Stimulated activated CD4-positive, alpha-beta T cell treated with anti-CD3 and anti-CD28 coated beads, Interleukin-4, amount 100 ng/mL, for 4 hours (primary cell): ENCODE measurements at places on chromosomes 7 and 10.

DNA sequence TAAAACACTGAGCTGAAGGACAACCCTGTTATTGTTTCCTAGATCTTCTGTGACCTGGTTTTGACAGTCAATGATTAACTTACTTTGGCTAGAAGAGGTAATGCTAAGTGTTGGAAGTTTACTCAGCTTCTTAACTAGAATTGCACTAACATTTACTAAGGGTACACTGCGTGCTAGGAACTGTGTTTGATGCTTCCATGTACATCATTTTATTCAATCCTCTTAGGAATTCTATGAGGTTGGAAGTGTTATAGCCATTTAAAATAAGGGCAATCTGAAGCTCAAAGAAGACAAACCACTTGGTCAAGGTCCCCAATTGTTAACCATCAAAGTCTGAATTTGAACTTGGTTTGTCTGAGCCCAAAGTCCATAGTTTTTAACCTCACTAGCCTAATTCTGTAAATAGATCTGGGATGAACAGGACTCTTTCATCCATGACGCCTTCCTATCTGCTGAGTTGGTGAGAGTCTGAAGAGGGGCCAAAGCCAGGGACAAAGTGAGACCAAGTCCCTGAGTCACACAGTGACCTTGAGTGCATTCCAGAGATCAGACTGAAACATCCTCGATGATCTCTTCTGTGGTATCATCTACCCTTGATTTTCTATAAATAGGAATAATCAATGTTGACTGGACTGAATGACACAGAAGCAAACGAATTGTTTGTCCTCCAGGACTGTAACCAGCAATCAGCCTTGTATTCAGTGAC is 29.2 kb upstream of the ZNRF2 start:
- DNase-seq, result no peak

DNA sequence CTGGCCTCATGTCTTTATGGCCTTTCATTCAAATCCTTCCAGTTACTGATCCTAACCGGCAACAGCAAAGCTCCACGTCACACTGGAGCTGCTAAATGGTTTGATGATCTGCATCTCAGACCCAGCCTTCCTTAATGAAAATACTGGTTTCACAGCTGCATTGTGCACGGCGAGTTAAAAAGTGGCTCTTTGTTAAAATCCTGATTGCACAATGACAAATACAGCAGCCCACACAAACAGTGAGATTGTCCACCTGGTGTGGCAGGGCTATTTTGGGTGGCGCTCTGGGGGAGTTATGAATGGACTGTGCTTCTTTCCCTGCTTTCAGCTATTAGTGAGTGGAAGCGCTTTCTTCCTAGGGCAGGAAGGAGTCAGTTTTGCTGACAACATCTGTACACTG is 63.4 kb upstream of the C1QL3 start:
- no peak for DNase-seq

GRCh38 chr7:151376218-151376902 is 33.5 kb downstream of the WDR86 start:
- no peak for DNase-seq

DNA sequence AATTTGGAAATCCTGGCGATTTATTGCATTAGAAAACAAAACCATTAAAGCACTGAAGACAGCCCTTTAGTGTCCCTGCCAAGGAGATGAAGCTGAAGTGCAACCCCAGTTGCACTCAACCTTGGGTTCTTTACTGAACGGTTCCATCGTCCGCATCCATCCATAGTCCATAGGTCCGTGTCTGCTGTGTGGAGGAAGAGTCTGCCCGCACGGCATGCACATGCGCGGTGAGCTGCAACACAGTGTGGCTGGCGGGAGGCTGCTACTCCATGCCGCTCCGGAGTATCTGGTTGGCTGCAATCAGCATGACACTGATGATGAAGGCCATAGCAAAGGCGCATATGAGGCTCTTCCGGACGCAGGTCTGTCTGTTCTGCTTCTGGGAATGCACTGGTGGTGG is 624.6 kb downstream of the CALN1 start:
- DNase-seq, result no peak

DNA sequence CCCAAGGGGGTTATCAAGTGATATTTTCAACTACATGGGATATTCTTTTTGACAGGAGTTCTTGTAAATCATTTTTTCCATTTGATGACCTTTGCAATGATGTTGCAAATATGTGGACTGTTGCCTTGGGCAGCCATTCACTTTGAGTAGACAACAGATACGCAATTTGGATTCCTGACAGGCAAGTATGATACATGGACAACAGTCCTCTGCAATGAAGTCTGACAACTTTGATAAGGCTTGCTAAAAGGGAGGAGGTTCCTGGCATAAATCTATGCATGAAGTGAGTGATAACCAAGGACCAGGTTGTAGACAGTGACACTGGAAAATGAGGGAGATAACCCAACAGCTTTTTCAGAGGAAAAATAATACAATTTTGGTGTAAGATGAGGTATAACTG is 17.7 kb downstream of the LRRD1 start:
- DNase-seq, result no peak

GRCh38 chr7:84039432-84039831 is 155.2 kb downstream of the SEMA3A start:
- DNase-seq, result no peak

- DNase-seq, result no peak
Measured at GRCh38 chr7:157347217-157347904, 10.6 kb downstream of the DNAJB6 start.

GRCh38 chr10:124604214-124605000 is 139.8 kb downstream of the FAM53B start:
- DNase-seq, result no peak

DNA sequence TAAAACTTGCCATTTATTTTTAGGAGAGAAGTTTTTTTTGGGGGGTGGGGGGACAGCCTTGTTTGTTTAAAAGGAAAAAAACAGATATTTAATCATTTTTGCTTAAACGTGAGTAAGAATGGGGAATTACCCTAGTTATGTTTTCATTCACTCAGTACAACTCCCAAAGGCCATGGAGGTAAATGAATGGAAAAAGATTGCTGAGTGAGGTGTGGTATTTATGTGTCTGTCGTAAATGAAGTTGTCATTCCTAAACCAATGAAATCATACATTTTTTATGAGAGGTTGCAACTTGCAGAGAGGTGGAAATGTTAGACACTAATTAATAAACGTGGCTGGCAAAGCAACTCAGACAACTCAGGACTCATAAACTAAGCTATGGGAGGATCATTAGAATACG is 218.1 kb downstream of the CELF2 start:
- no peak for DNase-seq

DNA sequence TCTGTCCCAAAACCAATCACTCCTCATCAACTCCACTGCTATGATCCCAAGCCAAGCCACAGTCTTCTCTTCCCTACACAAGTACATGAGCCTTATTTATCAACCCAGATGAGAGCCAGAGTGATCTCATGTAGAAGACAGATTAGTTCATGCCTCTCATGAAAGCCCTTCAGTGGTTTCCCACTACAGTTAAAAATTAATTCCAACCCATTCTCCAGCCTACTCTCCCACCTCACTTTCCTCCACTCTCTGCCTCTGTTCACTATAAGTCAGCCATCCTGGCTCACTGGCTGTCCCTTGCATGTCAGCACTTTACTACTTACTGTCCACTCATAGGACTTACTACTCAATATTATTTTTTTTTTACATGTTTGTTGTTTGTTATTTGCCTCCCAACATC is 67.3 kb downstream of the CACUL1 start:
- DNase-seq, result no peak

- DNase-seq, result no peak
Measured at GRCh38 chr7:108157606-108158335, 27.6 kb upstream of the LAMB4 start.

GRCh38 chr7:86708031-86708680 is 64.4 kb downstream of the GRM3 start:
- no peak for DNase-seq

GRCh38 chr10:49365675-49366415 is 30.0 kb downstream of the DRGX start:
- DNase-seq, result no peak

GRCh38 chr10:70753026-70753663 is 32.0 kb downstream of the TBATA start:
- no peak for DNase-seq

DNA sequence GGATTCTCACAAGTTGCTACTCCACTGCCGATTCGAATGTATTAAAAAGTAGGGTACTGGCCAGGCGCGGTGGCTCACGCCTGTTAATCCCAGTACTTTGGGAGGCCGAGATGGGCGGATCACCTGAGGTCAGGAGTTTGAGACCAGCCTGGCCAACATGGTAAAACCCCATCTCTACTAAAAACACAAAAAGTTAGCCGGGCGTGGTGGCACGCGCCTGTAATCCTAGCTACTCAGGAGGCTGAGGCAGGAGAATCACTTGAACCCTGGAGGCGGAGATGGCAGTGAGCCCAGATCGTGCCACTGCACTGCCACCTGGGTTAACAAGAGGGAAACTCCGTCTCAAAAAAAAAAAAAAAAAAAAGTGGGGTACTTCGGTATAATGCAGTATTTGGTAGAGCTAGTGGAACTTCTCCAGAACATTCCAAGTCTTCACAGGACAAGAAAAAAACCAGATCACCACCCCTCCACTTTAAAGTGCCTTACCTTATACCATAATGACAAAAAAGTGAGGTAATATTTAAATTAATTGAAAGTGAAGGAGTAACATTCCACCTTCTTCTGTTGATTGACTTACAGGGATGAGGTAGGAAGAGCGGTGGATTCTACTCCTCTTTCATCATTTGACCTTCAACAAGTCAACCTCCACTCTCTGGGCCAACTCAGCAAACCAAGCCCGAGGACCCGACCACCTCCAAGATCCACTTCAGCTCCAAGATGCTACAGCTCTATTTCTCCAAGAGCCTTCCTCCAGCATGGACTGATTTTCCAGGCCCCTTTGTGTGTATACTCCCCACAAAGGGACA is 2.0 kb downstream of the BAZ1B start:
- no peak for DNase-seq
